ENCODE measurements at places on chromosomes 1 and 21.
A peak's percentile ranks its signal among the peaks of the same experiment; 100 is the strongest.

DNA sequence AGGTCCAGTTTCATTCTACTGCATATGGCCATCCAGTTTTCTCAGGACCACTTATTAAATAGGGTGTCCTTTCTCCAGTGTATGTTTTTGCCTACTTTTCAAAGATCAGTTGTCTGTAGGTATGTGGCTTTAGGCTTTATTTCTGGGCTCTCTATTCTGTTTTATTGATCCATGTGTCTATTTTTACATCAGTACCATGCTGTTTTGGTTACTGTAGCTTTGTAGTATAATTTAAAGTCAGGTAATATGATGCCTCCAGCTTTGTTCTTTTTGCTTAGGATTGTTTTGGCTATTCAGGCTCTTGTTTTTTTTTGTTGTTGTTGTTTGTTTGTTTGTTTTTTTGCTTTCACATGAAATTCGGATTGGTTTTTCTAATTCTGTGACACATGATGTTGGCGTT lies 124.4 kb upstream of the SLC35F3 start:
- no peak for DNase-seq

- DNase-seq: no peak
These were observed 407.9 kb upstream of the PKN2 start for GRCh38 chr1:88276163-88276562.

DNA sequence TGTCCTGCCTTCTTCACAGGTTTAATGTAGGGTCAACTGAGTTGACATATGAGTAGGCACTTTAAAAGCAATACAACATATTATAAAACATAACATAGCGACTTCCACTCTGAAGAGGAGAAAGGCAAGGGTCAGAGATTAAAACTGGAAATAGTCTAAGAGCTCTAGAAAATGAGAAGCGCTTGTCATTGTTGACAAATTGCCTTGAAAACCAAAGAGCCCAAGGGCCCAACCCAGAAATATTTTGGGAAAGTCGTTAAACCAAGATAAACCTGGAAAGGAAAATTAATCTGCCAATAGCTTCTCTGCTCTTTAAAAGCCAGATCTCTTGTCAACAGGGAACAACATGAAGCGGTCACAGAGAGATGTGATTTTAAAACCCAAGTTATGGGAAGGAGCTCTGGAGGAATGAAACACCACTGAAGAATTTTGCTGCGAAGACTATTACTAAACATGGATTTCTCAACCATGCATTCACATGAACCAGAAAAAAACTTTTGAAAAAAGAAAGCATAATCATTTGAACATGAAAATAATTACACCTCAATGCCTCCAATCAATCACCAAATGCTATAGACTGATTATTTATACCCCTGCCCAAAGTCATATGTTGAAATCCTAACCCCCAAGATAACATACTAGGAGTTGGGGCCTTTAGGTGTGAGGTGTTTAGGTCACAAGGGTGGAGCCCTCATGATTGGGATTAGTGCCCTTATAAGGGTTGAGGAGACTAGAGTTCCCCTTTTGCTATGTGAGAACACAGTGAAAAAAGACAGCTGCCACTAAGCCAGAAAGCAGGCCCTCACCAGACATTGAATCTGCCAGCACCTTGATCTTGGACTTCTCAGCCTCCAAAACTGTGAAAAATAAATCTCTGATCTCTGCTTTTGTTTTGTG lies 33.0 kb upstream of the MTF1 start:
- DNase-seq: no peak

GRCh38 chr21:33975548-33976081 lies 60.0 kb upstream of the ATP5PO start:
- DNase-seq: peak; percentile 75

DNA sequence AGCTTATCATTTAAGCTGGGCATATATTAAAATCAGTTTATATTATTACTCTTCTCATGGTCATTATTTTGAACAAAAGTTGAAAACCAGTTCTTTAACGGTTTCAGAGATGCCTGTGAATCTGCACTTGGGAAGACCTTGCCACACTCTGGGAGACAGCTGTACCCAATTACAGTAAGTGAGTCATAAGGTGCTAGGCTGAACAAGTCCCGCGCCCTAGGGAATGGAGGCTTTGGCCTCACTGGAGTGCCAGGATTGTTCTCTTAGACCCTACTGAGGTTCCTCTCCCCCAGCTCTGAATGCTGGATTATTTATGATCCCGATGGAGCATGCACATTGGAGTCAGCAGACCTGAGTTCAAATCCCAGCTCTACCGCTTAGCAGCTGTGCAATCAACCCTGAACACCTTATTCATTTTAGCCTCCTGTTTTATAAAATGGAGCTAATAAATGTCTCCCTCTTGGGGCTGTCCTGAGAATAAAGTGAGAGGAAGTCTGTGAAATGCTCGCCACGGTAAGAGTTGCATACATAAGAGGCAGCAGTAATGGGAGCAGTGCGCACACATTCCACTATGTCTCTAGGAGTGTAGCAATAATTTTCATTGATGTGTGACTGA lies 266.2 kb downstream of the FOXD2 start:
- DNase-seq: peak; percentile 36

GRCh38 chr1:214402613-214403083 lies 121.7 kb downstream of the SMYD2 start:
- no peak for DNase-seq

DNA sequence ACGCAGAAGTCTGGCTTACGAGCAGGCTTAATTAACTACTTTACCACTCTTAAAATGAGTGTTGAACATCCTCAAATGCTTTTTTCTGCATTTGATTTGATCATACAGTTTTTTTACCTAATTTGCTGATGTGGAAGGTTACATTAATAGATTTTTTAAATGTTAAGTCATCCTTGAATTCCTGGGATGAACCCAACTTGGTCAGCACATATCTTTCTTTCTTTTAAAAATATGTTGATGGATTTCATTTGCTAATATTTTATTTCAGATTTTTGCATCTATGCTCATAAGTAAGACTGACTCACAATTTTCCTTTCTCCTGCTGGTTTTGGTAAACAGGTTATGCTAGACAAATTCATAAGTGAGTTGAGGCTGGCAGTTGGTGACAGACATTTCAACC lies 82.9 kb downstream of the LHX4 start:
- no peak for DNase-seq

DNA sequence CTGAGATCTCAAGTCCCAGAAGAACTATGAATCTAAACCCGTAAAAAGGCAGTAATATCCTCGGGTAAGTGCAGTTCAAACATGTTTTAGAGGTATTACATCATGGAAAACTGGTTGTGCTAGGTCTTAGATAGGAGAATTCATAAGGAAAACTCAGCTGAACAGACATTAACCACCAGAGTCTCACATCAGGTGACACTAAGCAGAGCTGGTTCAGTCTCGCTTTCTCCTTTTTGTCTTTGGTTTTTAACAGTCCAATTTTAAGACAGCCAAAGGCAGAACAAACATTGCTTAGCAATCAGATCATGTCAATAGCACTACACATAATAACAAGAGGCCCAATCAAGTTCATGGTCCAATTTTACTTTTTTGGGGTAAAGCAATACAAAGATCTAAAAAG lies 63.1 kb upstream of the MUTYH start:
- DNase-seq: no peak

GRCh38 chr21:26748066-26748465 lies 97.1 kb downstream of the ADAMTS1 start:
- DNase-seq: no peak

GRCh38 chr21:41133874-41134522 lies 34.0 kb upstream of the BACE2 start:
- DNase-seq: peak; percentile 66

- DNase-seq: no peak
These were observed 50.2 kb downstream of the FAM163A start for GRCh38 chr1:179793281-179793680.

- DNase-seq: no peak
These were observed 65.6 kb downstream of the ST3GAL3 start for GRCh38 chr1:43772978-43773377.

- no peak for DNase-seq
These were observed 25.8 kb downstream of the TRIM62 start for GRCh38 chr1:33155877-33156538.

DNA sequence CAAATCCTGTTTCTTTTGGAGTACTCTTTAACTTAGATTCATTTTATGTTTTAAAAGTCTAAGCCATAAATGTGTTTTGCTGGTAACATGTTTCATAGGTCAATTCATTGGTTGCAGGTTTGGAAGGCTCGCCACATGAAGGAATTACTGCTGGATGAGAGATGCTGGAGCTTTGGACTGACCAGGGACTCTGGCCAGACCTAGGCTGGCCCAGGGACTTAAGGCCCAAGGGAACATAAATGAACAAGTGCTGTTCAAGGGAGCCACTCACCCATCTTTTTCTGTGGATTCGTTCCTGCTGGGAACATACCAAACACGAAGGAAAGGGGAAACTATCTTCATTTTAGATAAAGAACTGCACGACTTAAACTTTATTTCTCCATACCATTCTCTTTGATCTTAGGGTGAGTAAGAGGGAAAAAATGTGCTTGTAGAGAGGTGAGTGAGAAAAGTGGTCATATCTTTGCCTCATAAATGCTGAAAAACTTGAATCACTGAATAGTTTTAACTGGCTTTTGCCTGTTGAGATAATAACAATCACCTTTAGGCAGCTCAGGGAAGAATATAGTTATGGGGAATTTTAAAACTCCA lies 15.3 kb upstream of the SHCBP1L start:
- no peak for DNase-seq

DNA sequence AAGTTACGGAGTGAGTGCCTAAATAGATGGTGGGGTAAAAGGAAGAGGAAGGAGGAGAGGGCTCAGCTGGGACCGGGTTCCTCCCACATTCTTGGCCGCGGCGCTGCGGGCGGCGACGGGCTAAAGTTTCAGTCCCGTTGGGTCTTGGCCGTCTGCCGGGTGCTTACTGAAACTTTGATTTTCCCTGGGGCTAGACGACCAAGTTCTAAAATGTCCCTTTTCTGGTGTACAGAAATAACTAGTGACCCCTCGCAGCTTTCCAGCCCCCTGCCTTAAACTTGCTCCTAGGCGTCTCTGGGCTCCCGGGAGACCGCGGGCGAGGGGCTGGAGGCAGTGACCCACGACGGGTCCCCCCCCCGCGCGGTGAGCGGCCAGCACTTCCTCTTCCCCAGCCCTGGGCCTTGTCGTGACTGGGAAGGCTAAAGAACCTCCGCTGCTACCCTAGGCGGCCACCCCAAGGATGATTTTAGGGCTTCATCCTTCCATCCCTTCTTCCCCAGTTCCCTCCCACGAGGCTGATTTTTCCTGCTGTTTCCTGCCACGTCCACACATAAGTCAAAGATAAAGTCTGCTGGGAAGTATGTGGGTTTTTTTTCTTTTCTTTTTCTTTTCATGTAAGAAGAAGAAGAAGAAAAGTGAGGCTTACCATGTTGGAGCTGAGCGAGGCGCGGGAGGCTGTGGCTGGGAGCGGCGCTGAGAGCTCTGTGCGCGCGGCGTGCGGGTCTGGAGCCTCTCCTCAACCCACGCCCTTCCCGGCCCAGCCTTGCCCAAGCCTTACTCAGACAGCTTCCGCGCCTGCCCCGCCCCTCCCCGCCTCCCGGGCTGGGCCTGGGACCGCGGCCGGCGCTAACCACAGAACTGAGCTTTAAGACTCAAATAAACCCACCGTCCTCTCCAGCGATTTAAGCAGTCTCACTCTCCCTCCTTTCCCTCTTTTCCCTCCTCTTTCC lies at the start of gene S100A11:
Gene S100A11, minus strand, starts transcription at position 738 of the 950 bp plus-strand sequence. Its CDS starts 89 bp downstream, at position 649.
- peak; percentile 92 for DNase-seq

GRCh38 chr1:75908717-75909152 lies 23.5 kb downstream of the ASB17 start:
- DNase-seq: peak; percentile 54

GRCh38 chr1:66022904-66023620 lies 230.4 kb downstream of the PDE4B start:
- peak; percentile 51 for DNase-seq

GRCh38 chr21:41825216-41825615 lies 53.9 kb downstream of the PRDM15 start:
- no peak for DNase-seq

DNA sequence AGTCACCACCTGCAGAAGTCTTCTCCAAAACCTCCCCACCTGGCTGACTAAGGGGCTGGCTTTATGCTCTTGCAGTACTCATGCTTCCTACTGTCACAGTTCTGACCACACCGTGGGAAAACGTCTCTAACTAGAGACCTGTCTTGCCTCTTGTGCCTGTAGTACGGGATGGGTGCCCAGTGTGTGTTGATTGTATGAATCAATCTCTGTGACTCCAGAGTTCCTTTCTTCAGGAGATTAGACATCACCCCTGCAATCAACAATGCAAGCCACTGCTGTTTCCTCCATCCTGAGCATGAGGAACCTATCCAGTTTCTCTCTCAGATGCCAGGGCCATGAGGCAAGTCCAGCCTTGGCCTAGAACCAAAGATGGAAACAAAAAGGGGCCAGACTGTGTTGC lies 64.1 kb downstream of the LRRN2 start:
- no peak for DNase-seq

DNA sequence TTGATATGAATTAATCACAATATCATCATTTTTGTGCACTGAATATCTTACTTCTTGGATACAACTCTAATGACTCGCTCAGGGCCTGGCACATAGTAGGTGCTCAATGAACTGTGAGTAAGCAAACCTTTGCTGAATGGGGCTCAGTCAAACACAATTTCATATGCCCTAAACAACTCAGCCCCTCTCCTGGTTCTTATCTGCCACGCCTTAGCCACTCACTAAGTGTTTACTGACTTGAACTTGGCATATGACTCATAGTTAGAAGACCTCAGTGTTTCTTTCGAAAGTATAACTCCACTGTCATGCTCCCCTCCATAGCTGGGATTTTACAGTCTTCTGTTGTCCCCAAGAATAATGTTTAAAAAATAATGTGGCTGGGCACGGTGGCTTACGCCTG lies 4.8 kb upstream of the IFNLR1 start:
- peak; percentile 47 for DNase-seq

GRCh38 chr1:155962599-155963211 lies 15.6 kb downstream of the ARHGEF2 start:
- no peak for DNase-seq

- DNase-seq: no peak
These were observed 35.9 kb downstream of the SLC19A1 start for GRCh38 chr21:45506241-45506817.
